Right lobe of liver (tissue), 6 donors: ENCODE measurements at places on chromosomes 3 and 15.

GRCh38 chr15:86079508-86080266 is at the start of gene AGBL1:
Gene AGBL1 (plus strand): TSS chr15:86079871.
- no peak for DNase-seq

- no peak for DNase-seq
These were observed 33.9 kb upstream of the NANOGP8 start for GRCh38 chr15:35118960-35119359.

DNA sequence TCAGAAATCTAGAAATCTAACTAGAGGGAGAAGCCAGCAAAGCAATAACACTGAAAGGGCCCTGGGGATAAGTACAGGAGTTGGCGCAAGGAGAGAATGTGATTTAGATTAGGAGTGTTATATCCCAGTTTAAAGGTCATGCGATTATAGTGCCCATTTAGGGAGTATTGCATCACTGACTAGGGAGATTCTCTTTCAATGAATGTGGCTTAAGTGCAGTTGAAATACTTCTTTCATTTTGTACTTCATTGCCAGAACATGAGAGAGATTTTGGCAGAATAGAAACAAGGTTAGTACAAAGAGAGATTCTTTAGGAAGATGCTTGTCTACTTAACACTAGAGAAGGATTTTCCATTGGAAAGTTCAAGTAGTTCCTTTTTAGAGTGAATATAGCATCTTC is 13.9 kb downstream of the ROBO2 start:
- no peak for DNase-seq

DNA sequence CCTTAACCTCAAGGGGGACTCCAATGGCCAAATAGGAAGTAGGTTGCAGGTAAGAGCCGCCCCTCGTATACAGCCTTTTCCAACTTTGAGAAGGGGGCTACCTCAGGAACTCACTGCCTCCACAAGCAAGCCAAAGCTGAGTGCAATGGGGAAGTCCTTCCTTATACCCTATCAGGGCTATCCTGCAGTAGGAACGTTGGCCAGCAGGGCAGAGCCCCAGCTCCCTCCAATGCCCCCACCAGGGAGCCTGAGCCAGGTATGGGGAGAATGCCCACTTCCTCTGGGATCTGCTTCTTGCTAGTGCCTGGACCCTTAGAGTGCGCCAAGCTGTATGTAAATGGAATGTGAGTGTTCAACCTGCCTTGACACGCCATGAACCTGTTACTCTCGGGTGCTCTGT is 16.3 kb downstream of the CACNA2D2 start:
- DNase-seq: no peak

GRCh38 chr3:171980578-171981270 is 58.7 kb upstream of the FNDC3B start:
- no peak for DNase-seq

- no peak for DNase-seq
These were observed 36.8 kb upstream of the NEO1 start for GRCh38 chr15:73015493-73015892.

DNA sequence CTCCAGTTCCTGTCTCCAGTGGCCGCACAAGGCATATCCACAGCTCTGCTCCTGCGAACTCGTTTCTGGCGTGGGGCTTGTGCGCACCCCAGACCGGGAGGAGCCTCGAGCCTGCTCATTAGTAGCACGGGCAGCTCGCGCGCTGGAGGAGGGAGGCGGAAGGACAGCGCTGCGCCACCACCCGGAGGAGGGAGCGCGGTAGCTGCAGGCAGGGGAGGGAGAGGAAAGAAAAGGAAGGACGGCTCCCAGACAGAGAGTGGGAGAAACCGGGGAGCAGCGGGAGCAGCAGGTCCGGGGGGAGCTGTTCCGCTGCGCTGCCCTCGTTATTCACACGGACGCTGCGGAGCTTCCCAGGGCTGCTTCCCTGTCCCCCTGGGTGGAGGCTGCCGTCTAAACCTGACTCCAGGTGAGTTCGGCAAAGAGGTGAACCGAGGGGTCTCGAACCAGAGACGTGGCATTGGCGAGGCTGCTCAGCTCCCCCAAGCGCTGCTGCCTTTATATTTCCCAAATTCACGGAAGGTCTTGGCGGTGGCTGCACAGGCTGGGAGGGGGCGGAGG is 121.3 kb upstream of the ZNF717 start:
- peak; percentile 30 for DNase-seq

- DNase-seq: no peak
These were observed 155.0 kb upstream of the BHLHE40 start for GRCh38 chr3:4823986-4824925.

DNA sequence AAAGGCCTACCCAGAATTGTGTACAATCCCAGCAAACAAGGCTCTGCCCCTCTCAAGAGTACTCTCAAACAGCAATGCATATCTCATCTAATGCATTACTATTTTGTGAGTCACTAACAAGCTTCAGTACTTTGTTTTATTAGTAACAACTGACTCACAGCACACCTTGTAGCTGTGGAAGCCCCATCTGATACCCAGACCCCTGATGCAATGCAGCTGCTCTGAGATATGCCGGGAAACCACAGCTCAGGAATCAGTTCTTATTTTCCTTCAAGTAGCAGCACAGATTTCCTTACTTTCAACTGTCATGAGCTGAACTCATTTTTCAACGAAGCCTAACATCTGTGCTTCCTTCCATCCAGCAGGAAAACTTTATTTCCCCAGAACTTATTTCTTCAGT is 37.8 kb downstream of the CCNL1 start:
- no peak for DNase-seq

DNA sequence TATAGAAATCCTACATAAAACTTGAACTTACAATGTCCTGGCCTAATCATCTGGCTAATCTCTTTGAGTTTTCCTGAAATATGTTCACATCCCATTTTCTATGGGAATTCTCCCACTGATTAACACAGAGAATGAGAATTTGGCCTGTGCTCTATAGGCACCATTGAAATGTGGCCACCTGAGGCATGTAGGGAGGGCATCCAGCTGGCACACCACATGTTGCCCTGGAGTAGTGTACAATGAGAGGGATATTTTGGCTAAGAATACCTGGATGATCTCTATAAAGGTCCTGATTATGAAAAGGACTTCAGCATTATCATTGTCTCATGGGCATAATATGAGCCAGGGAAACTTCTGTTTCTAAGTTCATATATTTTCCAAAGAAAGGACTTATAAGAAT is 324.0 kb downstream of the ZBTB20 start:
- DNase-seq: no peak

DNA sequence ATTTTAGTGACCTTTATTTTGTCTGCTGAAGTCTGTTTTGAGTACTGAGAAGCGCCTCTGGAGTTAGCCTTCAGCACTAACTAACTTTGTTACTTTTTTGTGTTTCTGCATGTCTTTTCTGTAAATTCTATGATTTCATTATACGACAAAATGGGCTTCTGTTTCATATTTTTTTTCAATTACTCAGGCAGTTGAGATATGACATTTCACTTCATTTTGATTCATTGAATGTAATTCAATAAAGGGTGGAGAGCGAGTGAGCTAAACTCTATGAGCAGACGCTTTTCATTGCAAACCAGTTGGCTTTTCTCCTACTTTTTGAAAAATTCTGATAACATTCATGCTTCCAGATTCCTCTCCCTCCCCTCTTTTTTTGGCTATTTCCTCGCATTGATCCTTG is 84.4 kb upstream of the KCNH8 start:
- no peak for DNase-seq

GRCh38 chr15:57947781-57948180 is 117.7 kb downstream of the ALDH1A2 start:
- DNase-seq: no peak

- DNase-seq: no peak
These were observed 58.5 kb upstream of the AP4E1 start for GRCh38 chr15:50850003-50850402.

DNA sequence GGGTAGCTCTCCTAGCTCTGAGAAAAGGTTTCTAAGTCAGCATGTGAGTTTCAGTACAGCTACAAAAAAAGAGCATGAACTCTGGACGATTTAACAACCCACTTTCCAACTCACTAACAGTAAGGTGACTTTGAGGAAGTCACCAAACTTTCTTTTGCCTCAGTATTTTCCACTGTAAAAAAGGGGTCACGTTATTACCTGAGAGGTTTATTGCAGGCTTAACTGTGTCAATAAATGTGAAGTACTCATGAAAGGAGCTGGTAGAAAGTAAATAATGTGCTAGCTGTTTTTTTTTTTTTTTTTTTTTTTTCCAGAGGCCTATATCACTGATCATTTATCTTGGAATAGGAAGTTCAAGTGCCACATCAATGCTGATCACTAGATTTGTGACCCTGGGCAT is 89.3 kb downstream of the PLSCR2 start:
- no peak for DNase-seq

DNA sequence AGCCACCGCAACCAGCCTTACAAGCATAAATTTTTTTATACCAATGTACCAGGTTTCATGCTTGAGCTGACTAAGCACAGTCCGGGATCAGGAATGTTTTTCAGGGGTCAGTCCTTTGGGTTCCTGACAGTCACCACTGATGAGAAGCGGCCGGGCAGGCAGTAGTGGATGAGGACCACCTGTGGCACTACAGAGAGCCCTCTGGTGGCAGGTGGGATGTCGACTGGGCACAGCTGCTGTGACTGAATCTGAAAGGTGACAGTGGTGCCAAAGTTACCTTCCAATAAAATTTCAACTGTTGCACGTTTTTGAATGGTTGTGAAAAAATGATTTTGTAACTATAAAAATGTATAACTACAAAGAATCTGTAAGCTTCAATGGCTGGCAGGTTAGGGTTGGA is 34.0 kb downstream of the TPRA1 start:
- no peak for DNase-seq

DNA sequence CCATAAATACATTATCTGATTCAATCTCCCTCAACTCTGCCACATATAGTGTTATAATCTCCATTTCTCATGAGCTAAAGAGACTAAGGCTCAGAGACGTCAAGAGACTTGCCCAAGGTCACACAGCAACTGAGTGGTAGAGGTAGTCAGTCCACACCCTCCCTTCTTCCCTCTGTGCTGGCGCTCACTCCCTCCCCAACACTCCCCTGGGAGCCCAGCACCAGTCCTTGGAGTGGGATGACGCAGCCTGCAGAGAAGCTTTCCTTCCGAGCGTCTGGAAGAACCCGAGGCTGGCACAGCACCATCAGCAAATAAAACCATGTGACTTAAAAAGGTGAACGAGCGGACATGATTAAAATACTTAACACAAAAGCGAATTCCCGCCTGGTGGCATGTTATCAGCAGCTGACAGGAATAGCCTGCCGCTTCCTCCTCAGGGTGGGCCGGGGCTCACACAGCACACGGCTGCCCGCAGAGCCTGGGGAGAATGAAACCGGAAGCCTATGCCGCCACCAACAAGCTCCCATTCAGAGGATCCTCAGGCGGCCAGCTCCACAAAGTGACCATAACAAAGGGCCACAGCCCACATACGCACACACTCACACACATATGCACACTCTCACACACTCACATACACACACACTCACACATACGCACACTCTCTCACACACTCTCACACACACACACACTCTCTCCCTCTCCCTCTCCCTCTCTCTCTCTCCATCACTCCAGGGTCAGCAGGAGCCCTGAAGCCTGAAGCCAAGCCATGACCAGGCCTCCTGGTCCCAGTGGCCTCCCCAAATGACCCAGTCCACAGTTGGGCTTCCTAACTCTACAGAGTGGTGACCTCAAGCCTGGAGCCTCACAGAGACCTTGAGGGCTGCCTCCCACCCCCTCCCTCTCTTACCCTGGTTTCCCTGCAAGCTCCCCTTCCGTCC is 120.5 kb downstream of the XXYLT1 start:
- DNase-seq: peak; percentile 58

DNA sequence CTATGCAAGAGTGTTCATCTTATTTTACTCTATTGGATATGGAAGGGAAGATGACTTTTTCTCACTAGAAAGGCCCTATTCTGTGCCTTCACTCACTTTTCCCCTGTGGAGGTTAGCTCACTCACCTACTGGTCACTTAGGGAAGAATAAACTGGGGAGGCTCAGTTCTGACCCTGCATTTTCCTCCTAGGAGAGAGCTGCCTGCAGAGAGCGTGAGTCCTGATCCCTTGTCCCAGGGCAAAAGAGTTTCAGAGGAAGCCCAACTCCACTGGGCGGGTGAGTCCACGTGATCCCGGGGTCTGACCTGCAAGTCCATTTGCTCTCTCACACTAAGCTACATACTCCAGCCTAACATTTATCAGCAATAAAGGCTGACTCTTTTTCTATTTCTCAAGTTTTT is 8.4 kb downstream of the MORC1 start:
- no peak for DNase-seq

GRCh38 chr3:49723296-49723627 is 489 bp downstream of the GMPPB start:
- no peak for DNase-seq

DNA sequence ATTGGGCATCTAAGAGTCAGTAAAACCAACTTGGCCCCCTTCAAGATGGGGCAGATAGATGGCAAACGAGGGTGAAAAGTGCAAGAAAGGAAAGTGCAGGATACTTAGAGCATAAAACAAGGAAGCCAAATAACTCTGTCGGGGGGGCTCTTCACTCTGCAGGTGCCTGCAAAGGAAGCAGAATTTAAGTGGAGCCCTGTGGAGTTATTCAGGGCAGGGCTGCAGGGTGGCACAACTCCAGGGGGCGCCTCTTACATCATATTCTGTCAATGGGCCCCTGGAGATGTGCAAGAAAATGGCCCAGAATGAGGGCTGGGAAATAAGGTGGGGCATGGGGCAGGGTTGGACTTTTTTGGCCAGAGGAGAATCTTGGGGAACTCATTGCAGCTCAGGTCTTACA is 69.7 kb downstream of the CD47 start:
- no peak for DNase-seq

DNA sequence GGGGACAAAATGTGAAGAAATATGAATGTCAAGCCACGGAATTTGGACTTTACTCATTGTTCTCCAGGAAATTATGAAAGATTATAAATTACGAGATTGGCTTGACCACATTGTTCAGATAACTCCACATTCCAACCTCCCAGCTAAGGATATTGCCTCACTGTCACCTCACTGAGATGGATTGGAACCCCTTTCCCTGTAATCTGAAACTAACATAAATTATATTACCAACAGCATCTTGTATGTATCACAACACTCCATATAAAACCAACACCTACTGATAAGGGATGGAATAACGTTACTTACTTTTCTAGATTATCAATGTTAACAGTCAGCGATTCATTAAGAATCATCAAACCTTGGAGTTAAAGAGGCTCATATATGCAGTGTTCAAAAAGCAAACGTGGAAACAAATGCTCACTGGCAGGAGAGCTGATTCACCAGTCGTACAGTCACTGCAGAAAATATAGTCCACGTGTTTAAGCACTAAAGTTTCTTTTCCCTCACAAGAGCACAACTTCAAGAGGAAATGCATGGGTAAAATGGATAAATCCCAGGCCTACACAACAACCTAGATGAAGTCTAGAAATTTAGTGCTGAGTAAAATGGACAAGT is 451.5 kb downstream of the FGF12 start:
- no peak for DNase-seq

DNA sequence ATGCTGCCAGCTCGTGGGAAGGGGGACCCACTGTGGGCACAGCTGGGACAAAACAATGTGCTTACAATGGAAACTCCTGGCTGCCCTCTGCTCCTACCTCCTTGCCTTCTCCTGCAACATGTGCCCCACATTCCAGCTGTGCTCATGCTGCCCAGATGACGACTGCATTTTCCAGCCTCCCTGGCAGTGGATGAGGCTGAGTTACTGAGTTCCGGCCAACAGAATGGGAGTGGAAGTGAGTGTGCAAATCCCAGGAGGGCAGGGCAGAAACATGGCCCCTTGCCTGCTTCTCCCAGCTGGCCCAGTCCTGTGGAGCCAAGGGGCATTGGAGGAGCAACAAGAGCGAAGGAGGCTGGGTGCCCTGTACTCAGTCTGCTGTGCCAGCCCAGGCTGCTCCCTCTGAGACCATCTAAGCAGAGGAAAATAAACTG is 17.1 kb downstream of the KLF15 start:
- DNase-seq: peak; percentile 62
